Posterior vena cava (tissue), 2 donors: ENCODE measurements at places on chromosomes 1 and 21.

DNA sequence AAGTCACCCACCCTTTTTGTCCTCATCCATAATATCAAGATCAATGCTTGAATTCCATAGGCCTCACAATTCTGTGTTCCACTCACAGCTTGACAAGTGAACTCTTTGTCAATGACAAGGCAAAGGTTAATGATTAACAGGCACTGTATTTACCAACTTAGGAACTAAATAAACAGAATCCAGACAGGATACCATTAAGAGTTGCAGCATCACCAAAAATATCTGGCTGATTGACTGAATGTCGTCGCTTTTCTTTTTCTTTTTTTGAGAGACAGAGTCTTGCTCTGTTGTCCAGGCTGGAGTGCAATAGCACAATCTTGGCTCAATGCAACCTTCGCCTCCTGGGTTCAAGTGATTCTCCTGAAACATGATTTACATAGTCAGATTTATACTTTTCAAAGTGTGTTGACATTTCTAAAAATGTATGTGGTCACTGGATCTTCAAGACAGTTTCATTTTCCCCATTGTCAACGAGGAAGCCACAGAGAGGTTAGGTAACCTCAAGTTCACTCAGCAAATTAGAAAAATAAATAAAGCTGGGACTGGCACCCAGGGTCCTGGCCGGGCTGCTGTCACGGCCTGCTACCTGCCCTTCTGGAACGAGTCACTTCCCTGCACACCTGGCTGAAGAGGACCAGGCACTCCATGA is 81.0 kb downstream of the PDE9A start:
- no peak for DNase-seq

DNA sequence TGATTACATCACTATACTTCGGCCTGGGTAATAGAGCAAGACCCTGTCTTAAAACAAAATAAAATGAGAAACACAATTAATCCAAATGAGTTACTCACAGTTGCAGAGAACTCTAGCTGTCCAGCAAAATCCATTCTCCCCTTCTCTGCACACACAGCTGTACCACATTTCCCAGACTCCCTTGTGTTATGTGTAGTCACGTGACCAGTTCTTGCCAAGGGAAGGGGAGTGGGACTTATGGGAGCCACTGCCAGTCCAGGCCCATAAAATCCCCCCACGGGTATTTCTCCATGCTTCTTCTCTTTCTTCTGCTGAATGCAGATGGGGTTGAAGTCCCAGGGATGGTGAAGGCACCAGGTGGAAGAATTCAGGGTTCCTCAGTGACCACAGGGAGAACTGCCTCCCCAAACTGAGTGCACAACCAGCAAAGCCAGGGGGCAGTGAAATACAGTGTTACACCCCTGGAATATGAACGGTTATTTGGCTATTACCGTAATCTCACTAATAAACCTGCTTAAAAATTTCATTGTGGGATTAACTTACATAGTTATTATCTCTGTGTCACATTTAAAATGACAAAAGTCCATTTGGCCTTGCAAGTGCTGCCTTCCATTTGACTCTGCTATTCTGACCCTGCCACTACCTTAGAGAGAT is 85.6 kb upstream of the FMN2 start:
- DNase-seq: no peak

GRCh38 chr1:156153362-156153761 is at the start of gene SEMA4A:
SEMA4A (plus strand) TSS chr1:156153585; CDS start chr1:156154579, 994 bp downstream.
- no peak for DNase-seq

DNA sequence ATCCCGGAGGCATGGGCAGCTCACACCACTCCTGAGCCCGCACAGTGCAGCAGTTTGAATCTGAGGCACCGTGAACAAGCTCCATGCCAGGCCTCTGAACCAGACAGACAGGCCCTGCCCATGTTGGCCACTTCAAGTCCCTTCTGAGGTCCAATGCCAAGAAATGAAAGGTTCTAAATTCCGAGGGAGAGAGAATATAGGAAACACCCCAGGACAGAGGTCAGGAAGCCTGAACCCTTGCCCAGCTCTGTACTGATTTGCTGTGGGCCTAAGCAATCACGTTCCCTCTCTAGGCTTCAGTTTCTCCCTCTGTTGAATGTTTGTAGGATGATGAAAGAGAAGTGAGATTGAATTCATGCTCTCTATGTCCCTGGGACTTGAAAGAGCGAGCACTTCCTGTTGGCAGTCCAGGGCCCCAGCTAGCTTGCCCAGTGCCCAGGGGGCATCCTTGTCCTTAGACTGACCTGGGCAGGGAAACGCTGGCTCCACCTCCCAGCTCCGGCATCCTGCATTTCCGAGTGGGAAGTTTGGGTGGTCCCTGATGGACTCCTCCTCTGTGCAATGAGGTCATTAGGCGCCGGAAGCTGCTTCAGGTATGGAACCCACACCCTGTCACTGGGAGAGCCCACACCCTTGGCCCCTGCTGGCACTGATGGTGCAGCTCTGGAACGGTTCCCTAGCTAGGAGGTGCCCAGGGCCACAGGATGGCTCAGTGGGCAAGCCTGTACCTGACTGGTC is 242.4 kb upstream of the TMEM51 start:
- no peak for DNase-seq

GRCh38 chr1:220828950-220829586 is 42.4 kb downstream of the MTARC1 start:
- DNase-seq: no peak
